ENCODE measurements at places on chromosomes 2 and 18.

GRCh38 chr2:132691556-132691955, 21.6 kb upstream of the LYPD1 start:
- H3K4me1 ChIP-seq = no peaks in the 10 kb centered on the region
- no peaks in the 10 kb centered on the region for H3K36me3 ChIP-seq
- no peak for DNase-seq
- no peaks in the 10 kb centered on the region for H3K27me3 ChIP-seq
- no peak overlapping the region for H3K4me3 ChIP-seq
- H3K27ac ChIP-seq = no peak overlapping the region

DNA sequence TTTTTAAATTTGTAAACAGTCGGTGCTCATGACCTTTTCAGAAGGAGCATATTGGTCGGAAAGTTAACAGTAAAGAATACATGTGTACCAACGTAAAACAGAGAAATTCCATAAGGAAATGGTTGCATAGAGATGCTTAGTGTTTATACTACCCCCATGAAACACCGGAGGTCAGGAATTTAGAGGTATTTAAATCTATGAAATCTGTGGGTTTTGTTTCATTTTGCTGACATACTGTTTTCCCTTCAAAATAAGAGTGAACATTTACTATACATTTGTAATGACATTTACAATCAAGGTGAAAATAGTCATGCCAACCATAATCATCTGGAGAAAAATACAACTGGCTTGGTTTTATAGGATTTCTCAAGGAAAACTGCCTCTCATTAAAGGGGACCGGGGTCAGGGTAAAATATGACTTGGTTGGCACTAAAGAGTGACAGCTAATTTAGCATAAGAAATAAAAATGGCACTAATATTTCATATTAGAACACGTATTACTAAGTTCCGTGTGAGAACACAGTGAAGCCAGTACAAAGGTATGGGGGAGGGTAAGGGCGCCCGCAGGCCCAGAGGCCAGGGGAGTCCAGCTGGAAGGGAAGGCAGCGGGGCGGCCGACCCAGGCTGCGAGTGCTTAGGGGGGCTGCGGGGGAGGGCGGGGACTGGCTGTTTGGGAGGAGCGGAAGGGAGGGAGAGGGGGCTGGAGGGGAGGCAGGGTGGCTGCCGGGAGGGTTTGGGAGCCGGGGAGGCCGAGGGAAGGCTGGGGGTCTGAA, 1.1 kb upstream of the RNU4ATAC start:
- H3K27me3 ChIP-seq = no peaks in the 10 kb centered on the region
- peaks cover 43% of the 10 kb centered on the region for H3K4me1 ChIP-seq
- H3K36me3 ChIP-seq = no peaks in the 10 kb centered on the region
- H3K4me3 ChIP-seq = peak overlapping the region; percentile 57
- no peak for DNase-seq
- H3K27ac ChIP-seq = peak overlapping the region; percentile 98

DNA sequence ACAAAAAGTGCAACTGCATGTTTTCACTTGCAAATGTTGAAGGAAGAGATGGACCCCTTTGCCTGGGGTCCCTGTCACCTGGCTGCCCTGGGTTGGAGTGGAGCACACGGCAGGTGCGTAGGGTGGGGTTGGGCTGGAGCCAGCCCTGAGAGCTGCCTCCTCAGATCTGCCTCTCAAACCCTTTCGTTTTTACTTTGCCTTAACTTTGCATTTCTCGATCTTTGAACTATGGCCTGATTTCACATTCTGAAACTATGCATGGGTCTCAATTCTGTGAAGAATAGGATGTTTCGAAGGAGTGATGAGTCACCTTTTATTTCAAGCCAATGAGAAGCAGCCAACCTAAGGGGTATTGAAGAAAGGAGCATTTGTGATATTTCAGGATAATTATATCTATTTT, 132.8 kb downstream of the ACOXL start:
- no peak for DNase-seq
- no peak overlapping the region for H3K27ac ChIP-seq
- no peak overlapping the region for H3K4me3 ChIP-seq

DNA sequence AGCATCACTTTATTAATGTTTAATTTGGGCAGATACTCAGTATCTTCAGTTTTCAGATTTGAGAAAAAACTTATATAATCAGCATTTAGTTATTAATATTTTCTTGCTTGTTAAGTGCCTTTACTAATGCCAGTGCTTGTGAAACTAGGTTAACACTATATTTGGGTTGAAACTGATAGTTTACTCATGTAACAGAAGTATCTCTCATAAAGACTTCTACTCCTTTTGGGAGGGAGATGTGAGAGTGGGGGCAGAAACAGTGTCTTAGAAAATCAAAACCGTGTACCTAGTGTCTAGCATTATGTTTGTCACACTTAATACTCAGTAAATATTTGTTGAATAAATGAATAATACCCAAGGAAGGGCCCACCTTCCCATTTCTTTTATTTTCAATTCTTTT, 129.5 kb downstream of the MSTN start:
- H3K27me3 ChIP-seq = no peaks in the 10 kb centered on the region
- H3K27ac ChIP-seq = no peak overlapping the region
- H3K4me3 ChIP-seq = no peak overlapping the region
- no peaks in the 10 kb centered on the region for H3K36me3 ChIP-seq

- peaks cover 40% of the 10 kb centered on the region for H3K4me1 ChIP-seq
- H3K27ac ChIP-seq = no peak overlapping the region
- H3K27me3 ChIP-seq = no peaks in the 10 kb centered on the region
- DNase-seq = no peak
These were observed 8.3 kb downstream of the TCF4 start for GRCh38 chr18:55579501-55580270.

- H3K36me3 ChIP-seq = no peaks in the 10 kb centered on the region
- no peak for DNase-seq
- H3K27ac ChIP-seq = no peak overlapping the region
These were observed 447.5 kb upstream of the FSIP2 start for GRCh38 chr2:185291035-185291647.

DNA sequence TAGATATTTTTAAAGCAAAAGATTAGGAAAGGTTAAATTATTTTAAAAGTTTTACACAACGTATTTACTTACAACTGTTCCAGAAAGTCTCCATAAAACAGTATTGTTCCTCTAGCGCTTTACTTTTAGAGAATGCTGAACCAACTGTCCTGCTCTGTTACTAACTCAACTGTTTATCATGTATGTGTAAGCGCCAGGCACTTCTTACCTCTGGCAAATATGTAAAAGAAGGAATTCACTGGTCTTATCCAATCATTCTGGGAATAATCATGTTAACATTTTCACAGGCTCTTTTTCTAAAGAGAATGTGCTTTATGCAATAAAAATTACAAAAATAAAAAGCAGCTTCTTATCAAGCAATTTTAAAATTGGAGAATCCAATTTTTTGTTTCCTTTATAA, 68.0 kb downstream of the COBLL1 start:
- no peak overlapping the region for H3K27ac ChIP-seq
- H3K27me3 ChIP-seq = no peaks in the 10 kb centered on the region
- H3K36me3 ChIP-seq = no peaks in the 10 kb centered on the region
- DNase-seq = no peak

DNA sequence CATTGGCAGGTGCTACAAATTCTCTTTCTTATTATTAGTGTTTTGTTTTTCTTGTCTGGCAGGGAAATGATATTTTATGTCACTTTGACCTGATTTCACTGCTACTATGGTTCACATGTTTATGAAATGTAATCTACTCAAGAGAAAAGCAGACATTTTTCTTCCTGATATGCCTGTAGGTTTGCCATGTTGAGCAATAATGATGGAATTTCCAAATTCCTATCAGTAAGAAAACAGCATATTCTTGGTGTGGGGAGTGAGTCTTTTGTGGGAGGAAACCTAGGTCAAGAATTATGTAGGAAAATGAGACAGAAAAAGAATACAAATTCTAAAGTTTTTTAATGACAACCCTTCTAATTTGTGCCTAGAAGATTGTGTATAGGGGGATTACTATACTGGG, 356.4 kb downstream of the SLC4A3 start:
- H3K27me3 ChIP-seq = no peaks in the 10 kb centered on the region
- DNase-seq = no peak
- H3K27ac ChIP-seq = no peak overlapping the region
- no peaks in the 10 kb centered on the region for H3K36me3 ChIP-seq
